ENCODE measurements at places on chromosomes 2 and 18.

DNA sequence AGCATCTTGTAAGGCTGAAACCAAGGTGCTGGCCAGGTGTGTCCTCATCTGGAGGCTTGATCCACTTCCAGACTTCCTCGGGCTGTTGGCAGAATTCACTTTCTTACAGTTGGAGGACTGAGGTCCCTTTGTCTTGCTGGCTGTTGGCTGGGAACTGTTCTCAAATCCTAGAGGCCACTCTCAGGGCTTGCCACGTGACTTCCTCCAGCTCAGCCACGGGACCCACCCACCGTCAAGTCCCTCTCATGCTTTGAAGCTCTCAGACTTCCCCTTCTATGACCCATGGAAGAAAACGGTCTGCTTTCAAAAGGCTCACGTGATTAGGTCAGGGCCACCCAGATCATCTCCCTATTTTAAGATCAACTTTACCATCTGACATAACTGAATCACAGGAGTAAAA, 77.1 kb downstream of the SMAD4 start:
- no peak for DNase-seq

GRCh38 chr2:58435246-58435645, 194.1 kb upstream of the FANCL start:
- DNase-seq: no peak

GRCh38 chr2:69119104-69119894, 106.3 kb downstream of the ANTXR1 start:
- no peak for DNase-seq

GRCh38 chr18:55421615-55422419, 166.2 kb downstream of the TCF4 start:
- no peak for DNase-seq

DNA sequence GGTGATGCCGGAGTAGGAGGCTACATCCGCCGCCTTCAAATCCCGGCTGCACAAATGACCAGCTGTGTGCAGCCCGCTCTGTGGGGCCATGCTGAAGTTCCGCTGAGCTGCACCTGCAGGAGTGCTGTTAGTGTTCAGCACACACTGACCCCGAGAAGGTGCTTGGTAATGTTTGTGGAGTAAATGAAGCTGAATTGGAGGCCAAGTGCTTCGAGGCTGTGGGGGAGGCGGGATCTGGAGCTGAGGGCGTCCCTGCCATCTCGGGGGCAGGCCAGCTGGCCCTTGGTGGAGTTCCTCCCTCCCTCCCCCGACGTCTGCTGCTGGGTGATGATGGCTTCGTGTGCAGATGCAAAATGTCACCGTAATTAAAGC, 23.2 kb downstream of the KCNF1 start:
- DNase-seq: peak; percentile 31

GRCh38 chr2:94986392-94986963, 39.0 kb upstream of the MAL start:
- peak; percentile 25 for DNase-seq

GRCh38 chr2:185291035-185291647, 447.5 kb upstream of the FSIP2 start:
- no peak for DNase-seq

GRCh38 chr2:214587442-214587841, 176.6 kb downstream of the VWC2L start:
- no peak for DNase-seq

DNA sequence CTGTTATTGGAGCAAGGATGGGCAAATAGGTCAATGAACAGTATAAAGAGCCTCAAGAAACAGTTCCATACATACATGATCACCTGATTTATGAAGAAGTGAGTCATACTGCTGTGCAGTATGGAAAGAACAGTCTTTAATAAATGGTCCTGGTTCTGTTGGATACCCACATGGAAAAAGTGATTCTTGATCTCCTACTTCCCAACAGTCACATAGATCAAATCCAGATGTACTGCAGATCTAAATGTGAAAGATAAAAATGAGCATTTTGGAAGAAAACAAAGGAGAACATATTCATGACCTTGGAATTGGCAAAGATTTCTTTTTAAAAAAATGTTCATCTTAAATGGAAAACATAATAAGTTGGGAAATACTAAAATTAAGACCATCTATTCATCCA, 75.8 kb downstream of the CCDC148 start:
- DNase-seq: no peak

GRCh38 chr2:46748735-46749531, 166.7 kb downstream of the MCFD2 start:
- no peak for DNase-seq

DNA sequence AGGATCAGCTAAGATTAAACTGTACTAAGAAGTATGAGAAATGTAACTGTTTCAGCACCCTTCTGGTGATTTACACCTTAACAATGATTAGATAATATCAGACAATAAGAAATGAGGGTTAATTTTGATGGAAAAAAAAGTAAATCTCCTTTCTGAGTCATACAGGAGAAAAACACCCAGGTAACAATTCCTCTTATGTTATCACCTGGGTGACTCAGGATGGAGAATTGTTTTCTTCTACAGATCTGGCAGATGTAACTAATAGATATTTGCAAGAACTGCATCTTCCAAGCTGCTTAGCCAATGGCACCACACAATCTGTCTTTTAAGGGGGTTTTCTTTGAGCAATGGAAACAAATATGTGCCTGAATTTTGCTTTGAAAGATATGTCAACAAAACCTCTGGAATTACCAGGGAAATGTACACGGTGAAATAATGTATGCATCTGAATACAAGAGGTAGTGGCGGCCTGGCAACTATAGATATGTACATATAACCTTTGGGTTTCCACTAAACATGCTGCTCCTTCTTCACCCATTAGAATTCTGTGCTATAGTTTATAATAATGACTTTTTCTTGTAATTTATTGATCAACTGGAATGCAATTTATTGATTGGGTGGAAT, 407.9 kb downstream of the CPS1 start:
- no peak for DNase-seq

DNA sequence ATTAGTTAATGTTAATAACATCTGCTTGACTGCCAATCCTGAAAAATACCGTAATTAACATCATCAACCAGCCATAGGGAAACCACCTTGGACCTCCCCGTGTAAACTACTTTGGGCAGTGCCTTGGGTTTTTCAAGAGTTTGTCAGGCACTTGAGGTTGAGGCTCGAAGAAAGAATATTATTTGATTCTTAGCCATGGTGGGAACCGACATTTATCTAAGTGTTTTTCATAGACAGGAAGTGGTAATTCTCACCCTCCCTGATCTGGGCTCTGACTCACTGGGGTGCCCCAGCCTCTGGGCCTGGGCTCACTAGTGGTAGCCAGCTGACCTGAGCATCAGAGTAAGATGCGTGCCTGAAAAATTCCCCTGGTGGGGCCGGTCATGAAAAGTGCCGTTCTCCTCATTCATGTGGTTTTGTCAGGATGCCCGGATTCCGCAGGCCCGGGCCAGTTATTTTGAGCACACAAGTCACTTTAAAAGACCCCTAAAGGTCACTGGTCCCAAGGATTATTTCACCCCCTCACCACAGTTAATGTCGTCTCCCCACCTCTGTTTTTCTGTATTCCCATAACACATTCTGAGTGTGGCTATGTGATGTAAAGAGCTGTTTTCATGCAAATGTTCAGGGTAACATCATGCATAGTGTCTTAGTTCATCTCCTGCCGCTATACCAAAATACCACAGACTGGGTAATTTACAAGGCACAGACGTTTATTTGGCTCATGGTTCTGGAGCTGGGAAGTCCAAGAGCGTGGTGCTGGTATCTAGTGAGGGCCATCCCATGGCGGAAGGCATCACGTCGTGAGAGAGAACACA, 21.6 kb upstream of the SPATA3 start:
- DNase-seq: no peak

DNA sequence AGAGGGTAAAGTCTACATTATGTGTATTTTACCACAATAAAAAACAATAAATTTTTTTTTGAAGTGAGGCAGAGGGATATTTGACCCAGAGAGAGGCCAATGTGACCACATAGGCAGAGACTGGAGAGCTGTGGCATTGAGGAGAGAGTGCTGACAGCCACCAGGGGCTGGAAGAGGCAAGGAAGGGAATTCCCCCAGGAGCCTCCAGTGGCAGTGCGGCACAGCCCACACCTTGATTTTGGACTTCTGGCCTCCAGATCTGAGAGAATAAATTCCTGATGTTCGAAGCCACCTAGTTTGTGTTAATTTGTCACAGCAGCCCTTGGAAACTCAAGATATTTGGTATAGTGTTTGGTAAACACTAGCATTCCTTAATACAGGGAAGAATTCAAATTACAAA, 22.7 kb downstream of the ANKRD29 start:
- DNase-seq: no peak

DNA sequence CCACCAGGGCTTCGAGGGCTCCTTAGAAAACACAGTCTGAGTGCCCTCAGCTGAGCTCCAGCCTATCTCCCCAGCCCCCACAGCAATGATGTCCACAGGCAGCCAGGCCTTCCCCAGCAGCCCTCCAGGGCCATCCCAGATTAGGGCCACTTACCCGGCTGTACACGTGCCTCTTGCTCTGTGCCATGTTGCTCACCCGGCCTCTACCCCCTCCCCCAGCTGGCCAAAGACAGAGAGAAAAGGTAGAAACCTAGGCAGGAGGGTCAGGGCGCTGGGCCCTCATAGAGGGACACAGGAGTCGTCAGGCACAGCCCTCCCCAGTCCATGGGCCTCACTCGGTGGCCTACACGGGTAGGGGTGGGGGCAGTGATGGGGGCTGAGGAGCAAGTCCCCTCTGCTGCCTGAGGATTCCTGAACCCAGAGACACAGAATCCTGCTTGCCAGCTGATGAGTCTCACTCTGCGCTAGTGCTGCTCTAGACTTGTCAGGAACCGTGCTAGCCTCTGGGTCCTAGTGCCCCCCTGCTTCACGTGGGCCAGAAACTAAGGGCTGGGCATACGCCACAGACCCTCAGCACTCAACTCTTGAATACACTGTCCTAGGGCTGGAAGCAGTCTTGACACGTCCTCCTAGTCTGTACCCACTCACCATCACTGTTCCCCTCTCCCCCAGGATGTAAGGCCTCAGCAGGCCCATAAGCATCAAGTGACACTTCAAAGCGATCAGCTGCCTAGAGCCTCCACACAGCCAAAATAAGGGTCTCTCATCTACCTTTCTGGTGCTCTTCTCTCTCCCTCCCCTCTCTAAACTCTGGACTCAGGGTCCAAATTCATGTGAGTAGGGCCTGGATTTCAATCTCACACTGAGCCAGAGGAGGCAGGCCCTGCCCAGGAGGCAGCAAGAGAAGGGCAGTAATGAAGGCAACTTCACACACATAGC, at the start of gene DCTN1:
Gene DCTN1 (minus strand): TSS at position 461 of the 939 bp plus-strand sequence. CDS start 274 bp downstream, at position 187.
- no peak for DNase-seq

GRCh38 chr18:79987566-79987965, 797 bp downstream of the TXNL4A start:
- no peak for DNase-seq

Data from NCI-H774 (cell line).